Mucosa of descending colon (tissue), 3 donors: ENCODE measurements at places on chromosomes 6 and 20. TPM values are rescaled to one million over a fixed set of nuclear protein-coding genes. Genes with fewer than 3 reads are reported as not detected.

- DNase-seq = no peak
Measured at GRCh38 chr6:138242987-138243592, 24.8 kb upstream of the PBOV1 start.

DNA sequence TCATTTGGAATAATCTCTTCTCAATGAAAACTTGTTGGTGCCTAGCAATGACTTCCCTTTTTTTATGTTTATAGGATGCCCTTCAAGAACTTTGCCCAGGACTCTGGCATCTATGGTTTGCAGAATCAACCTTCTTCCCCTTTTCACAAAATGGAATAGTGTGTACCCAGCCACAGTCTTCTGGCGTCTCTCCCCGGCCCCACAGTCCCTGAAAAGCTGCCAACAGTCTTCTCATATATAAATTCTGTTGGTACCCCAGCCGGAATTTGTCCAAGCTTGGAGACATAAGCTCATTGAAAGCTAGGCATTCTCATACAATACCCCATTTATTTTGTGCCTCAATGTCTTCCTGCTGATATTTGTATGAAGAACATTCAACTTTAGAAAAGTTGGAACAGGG lies 26.4 kb upstream of the MCM3 start:
- DNase-seq = no peak

- DNase-seq = no peak
Measured at GRCh38 chr6:14187406-14187805, 69.8 kb downstream of the CD83 start.

DNA sequence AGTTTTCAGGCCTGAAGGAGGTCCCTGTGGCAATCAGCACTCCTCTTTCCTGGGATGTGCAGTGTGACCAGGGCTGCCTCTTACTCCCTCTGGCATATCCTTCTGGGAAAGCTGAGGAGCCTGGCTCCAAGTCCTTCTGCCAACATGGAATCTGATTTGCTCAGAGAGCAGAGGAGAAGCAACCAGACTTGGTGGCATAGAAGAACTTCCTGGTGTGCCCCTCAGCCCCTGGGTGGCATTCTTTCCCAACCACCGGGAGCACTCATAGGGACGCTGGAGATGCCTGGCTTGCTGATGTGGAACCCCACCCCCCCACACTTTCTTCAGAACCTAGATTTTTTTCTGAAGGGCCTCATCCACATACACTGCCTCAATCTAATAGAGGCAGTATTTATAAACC lies 107.6 kb upstream of the TRAF3IP2 start:
- DNase-seq = no peak

- DNase-seq = no peak
Measured at GRCh38 chr6:162478192-162478671, 249.3 kb downstream of the PRKN start.

DNA sequence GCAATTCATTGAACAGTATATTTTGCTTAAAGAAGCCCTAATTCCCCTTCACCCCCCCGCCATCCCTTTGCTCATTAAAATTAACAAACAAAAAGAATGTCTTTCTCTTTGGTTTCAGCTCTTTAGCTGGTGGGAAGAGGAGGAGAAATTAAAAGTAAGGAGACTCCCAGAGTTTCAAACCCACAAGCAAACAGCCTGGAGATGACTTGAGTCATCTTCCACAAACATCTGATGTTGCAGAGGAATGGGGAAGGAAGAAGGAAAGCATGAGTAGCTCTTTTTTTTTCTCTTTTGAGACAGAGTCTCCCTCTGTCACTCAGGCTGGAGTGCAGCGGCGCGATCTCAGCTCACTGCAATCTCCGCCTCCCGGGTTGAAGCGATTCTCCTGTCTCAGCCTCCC lies 189.6 kb downstream of the ADAT2 start:
- DNase-seq = no peak

DNA sequence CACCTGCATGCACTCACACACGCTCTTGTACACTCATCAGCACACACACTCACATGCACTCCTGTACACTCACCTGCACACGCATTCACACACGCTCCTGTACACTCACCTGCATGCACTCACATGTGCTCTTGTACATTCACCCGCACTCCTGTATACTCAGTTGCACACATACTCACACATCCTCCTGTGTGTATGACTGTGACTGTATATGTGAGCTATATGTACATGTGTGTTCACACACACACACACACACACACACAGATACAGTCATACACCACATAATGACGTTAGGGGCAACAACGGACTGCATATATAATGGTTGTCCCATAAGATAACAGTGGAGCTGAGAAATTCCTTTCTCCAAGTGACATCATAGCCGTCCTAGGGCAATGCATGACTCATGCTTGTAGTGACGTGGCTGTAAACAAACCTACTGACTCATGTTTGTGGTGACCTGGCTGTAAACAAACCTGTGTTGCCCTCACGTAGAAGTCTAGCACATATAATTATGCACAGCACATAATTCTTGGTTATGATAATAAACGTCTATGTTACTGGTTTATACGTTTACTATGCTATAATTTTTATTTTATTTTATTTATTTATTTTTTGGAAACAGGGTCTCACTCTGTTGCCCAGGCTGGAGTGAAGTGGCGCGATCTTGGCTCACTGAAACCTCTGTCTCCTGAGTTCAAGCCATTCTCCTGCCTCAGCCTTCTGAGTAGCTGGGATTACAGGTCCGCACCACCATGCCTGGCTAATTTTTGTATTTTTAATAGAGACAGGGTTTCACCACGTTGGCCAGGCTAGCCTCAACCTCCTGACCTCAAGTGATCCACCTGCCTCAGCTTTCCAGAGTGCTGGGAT lies 22.8 kb upstream of the TAF4 start:
- DNase-seq = no peak

- no peak for DNase-seq
Measured at GRCh38 chr6:43744491-43744890, 25.5 kb upstream of the VEGFA start.

Gene CLDN20
- not detected for total RNA-seq

Gene BEND6
- total RNA-seq = 1.4 TPM

Gene PPIL1
- total RNA-seq = 7.2 TPM

Gene ZSCAN23
- total RNA-seq = 2.0 TPM
